GM13977 (cell line): ENCODE measurements at places on chromosomes 12 and 14.

- DNase-seq, result no peak
These were observed 10.9 kb downstream of the ATP6V0A2 start for GRCh38 chr12:123723011-123723410.

GRCh38 chr12:127881371-127882140 is 385.4 kb upstream of the TMEM132C start:
- DNase-seq, result no peak

DNA sequence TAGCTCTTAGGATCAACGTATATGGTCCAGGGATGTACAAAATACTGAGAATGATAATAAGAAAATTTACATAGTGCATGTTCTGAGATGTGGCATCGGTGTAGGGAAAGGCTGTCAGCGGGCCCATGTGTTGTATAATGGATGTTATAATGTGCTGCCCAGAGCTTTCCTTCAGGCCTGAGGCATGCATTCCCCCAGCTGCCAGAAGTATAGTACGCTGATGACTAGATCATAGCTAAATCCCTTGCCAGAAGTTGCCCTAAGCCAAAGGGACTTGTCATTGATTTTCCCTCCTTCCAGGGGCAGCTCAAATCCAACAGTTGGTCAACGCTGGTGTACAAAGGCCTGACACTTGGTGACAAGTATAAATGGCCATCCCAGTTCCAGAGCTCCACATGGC is 6.5 kb upstream of the OR11G2 start:
- no peak for DNase-seq

GRCh38 chr14:61530896-61531295 is 164.4 kb upstream of the HIF1A start:
- no peak for DNase-seq

- DNase-seq, result no peak
These were observed 4.9 kb downstream of the TSPAN8 start for GRCh38 chr12:71152851-71153250.

DNA sequence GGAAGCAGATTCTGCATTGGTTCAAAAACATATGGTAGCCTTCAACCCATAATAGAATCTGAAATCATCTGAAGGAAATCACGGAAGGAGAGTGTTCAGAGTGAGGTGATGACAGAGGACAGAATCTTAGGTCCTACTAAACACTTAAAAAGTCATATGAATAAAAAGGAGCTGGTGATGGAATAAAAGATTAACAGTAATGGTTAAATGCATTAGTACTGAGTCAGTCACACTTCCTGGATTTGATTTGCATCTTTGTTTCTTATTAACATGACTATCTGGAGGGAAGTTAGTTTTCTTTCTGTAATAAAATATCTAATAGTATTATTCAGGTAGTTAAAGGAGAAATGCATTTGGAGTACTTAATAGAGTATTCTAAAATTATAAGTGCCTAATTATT is 296.3 kb upstream of the ATXN7L3B start:
- no peak for DNase-seq

GRCh38 chr14:23521785-23522640 is 29.6 kb downstream of the ZFHX2 start:
- no peak for DNase-seq

DNA sequence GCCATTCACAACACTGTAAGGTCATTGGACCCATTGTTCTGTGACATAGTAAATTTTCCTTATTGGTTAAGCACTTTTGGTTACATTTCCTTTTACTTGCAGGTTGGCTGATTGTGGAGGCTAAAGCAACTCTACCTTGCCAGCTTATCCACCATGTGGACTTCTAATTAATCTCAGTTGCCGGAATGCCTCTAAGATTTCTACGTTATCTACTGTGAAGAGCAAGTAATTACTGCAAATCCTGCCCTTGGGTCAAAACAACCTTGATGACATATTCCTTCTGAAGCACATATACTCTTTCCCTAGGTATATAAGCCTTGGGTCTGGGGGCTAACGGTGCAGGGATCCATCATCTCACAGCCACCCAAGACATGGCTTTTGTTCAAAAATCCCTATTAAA is 19.5 kb upstream of the MORN3 start:
- DNase-seq, result no peak

GRCh38 chr14:102645746-102646440 is 53.4 kb downstream of the RCOR1 start:
- no peak for DNase-seq

DNA sequence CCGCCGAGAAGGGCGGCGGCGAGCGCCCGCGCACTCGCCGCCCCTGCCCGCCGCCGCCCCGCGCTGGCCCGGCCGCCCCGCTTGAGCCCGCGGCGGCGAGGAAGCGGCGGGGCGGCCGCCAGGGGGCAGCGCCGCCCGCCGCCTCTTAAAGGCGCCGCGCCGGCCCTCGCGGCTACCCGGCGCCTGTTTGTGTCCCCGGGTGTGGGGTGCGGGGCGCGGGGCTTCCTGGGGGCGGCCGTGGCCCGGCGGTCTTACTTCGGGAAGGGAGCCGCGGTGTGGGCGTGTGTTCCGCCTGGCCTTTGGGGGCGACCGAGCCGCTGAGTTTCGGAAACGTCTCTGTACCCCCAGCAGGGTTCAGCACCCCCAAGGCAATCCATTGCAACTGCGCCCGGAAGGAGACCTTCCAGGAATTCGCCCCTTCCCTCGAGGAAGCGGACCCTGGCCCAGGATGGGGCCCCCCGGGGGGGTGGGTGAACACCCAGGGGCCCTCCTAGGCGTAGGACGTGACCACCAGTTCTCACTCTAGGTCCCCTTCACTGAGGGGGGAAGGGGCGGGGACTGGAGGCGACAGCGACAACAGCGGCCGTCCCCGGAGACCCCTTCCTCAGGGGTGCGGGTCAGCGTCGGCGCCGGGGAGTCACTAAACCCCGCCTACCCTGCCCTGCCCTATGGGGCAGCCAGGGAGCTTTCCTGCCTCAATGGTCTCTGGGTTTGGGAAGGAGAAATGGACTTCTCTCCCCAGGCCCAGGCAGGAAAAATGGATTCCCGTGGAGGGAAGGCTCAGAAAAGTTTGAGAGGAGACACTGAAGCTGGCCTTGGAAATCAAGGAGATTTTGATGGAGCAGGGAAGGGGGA is at the start of gene ITPK1:
ITPK1 (minus strand) TSS at position 105 of the 855 bp plus-strand sequence. CDS start 762 bp downstream, outside the sequence.
- peak; percentile 90 for DNase-seq
